ENCODE measurements at places on chromosomes 12 and 14.
A peak's percentile ranks its signal among the peaks of the same experiment; 100 is the strongest.

DNA sequence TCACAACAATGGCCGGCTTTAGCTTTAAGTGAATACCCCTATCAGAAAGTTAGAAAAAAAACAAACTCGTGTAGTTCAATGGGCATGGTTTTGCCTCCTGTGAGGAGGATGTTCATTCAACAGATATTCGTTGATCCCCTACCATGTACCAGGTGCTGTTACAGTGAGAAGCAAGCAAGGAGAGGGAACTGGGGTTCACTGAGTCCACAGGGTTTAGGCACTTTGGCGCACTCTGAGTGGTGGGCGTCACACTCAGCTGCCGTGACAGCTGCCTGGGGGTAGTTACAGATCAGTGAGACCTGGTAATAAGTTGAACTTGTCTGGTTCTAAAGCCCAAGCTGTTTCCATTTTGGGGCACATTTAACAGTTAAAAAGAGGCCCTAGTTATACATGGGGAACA, 74.2 kb downstream of the PAPOLA start:
- no peak for DNase-seq

GRCh38 chr12:71662849-71663560, 643 bp downstream of the ZFC3H1 start:
- DNase-seq, result peak; percentile 75

- DNase-seq, result no peak
These were observed 44.7 kb downstream of the TCHP start for GRCh38 chr12:109944561-109945359.

- no peak for DNase-seq
These were observed 1134.4 kb downstream of the GALC start for GRCh38 chr14:86858591-86858990.

GRCh38 chr12:52909331-52909730, 4.5 kb upstream of the KRT8 start:
- no peak for DNase-seq

- no peak for DNase-seq
These were observed 60.3 kb downstream of the AVPR1A start for GRCh38 chr12:63090716-63091115.

- no peak for DNase-seq
These were observed 36.2 kb downstream of the TMEM120B start for GRCh38 chr12:121748571-121749265.

- DNase-seq, result no peak
These were observed 292.3 kb downstream of the AACS start for GRCh38 chr12:125357561-125357960.

- DNase-seq, result peak; percentile 9
These were observed 40.9 kb downstream of the TSHR start for GRCh38 chr14:80996049-80996901.

DNA sequence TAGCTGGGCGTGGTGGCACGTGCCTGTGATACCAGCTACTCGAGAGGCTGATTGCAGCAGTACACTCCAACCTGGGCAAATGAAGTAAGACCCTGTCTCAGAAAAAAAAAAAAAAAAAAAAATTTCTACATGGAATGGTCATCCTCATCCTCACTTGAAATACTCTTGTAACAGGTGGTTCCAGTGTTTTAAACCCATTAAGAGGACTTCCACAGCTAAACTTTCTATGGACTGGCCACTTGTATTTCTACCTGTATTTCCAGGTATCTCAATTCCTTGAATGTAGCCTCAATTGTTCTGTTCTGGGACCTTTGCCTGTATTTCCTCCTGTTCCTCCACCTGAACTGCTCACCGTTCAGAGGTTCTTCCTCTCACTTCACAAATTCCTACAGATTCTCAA, 11.8 kb upstream of the PHLDA1 start:
- no peak for DNase-seq

GRCh38 chr14:22850944-22851764, 14.8 kb downstream of the MMP14 start:
- no peak for DNase-seq

- DNase-seq, result no peak
These were observed 86.2 kb upstream of the RESF1 start for GRCh38 chr12:31872831-31873604.

- DNase-seq, result no peak
These were observed 50.4 kb downstream of the ATG14 start for GRCh38 chr14:55361190-55361589.

DNA sequence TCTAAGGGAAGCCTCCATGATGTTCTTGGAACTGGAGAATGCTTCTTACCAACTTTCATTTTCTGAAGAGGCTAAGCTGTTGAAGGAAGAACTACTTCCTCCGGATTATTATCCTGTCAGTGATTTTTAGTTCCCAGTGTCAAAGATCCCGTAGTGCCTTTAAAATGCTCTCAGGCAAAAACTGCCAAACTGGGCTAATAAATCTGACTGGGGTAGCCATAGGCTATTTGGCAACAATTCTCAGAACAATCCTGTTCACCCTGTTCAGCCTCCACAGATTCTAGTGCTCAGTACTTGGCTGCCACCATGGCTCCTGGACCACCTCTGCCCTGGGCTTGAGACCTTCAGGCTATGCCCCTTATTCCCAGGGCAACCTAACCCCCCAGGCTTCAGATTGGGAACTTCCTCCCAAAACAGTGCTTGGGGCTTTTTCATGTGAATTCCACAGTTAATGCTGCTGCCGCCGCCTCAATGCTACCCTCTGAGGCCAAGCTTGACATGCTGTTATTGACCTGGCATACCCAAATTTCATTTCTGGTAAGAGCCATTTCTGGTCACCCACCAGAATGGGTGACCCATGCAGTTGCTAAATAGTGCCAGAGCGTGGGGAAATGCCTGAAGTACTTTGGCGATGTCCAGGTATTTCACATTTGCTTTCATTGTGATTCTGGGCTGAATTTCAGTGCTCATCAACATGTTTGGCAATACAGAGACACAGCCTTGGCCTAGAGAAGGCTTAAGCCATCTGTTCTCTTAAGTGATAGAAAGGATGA, 110.0 kb upstream of the ARHGAP5 start:
- DNase-seq, result no peak

DNA sequence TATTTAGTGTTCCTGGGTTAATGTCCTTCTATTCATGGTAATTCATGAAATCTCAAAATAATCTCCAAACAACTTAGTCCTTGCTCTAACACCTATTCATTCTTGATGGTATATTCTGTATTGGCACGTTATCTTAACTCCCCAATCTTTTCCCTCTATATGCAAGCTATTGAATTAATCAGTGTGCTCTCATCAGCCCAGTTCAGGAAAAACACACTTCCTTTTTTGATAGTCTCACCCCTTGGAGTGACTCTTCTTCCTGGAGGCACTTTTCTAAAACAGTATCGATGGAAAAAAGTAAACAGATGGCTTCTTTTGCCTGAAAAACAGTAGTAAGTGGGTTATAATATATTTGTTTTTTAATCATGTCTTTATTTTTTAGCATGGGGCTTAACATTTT, 28.6 kb downstream of the TULP3 start:
- no peak for DNase-seq

DNA sequence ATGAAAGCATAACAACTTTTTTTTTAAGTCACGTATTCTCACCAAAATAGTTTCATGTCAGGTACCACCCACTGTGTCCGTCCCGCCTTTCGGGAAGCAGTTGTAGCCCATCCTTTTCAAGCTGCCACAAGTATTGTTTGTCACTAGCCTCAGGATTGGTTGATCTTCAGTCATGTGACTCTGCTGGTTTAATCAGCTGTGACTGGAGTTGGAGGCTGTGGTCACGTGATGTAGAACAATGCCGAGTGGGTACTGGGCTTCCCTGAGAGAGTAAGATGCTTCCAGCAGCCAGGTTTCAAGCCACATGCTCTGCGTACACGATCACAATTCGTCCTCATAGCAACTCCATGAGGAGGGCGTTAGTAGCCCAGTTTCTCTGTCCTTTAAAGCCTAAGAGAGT, 83.0 kb upstream of the WSCD2 start:
- no peak for DNase-seq

DNA sequence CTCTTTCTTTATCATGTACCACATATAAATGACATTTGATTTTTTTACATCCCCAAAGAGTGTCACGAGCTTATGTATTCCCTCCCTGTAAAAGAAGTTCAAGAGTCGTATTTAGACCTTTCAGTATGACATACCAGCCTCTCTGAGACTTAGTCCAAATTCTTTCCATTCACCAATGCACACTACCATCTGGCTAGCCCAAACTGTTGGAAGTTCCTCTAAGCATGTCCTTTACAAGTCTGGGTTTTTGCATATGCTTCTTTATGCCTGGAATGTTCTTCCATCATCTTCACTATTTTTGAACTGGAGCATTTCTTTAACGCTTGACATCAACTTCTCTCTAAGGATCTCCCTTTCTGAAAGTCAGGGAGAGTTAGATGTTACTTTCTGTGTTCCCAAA, 68.5 kb upstream of the RGS6 start:
- DNase-seq, result no peak

DNA sequence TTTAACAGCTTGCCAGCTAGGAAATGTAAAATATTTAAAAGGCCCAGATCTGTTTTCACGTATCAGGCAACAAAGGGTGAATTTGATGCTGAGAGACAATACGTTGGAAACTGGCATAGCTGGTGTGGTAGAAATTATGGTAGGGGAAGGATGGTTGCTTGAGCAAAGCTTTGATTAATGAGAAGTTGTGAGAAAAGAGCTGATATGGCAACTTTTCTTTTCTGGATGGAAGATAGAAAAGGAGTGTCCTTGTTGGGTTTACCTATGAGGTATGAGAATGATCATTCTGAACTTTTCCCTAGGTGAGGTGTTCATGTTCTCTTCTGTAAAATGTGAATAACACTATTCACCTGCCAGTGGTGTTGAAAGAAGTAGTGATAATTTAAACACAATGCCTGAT, 34.2 kb downstream of the ZNF641 start:
- no peak for DNase-seq

DNA sequence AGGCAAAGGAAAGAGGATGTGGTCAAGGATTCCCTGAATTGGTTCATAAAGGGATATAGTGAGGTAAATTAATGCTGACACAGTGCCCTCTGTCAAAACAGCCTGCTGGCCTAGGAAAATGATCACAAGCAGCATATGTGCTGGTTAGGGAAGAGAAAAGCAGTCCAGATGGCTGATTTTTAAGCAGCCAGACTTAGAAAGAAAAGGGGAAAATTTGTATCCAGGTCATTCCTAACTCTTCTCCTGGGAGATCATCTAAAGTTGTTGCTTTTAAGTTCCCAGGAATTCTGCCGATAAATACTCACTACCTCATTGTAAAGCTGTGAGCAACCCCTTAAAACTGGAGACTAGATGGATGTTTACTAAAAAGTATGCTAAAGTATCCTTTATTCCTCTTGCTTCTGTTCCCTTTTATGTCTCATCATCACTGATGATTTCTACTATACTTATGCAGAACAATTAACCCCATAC, 46.4 kb upstream of the CNOT2 start:
- no peak for DNase-seq

DNA sequence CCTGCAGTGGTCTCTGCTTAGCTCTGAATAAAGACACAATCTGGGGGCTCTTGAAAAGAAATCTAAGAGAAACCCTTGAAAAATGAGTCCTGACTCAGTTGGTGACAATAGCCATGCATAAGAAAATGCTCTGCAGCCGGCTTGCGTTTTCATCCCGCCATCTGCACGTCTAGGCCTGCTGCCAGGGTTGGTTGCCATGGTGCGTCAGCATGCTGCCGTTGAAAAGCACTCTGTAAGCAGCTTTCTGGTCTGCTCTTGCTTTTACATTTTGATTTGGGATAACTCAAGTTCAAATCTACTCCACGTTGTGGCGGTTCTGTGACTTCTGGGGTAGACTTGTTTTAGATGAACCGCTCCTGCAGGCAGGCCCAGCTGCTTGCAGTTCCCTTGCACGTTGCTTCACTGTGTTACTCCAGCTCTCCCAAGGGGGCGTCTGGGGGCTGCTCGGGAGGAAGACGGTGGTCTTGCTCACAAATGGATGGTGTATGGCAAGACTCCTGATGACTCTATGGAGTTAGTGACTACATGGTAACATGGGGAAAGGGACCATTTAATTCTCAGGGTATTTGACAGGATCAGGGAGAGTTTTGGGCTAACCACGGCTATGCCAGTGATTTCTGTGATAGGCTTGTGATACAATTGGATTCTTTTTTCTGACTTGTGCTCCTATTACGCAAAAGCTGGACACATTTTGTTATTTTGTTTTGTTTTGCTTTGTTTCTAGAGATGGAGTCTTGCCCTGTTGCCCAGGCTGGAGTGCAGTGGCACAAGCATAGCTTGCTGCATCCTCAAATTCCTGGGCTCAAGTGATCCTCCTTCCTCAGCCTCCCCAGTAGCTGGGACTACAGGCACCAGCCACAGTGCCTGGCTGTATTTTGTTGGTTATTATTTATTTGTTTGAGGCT, 15.8 kb downstream of the WNT5B start:
- no peak for DNase-seq

GRCh38 chr14:89022274-89022673, 197.8 kb downstream of the TTC8 start:
- DNase-seq, result no peak

- DNase-seq, result no peak
These were observed 52.7 kb downstream of the PLBD1 start for GRCh38 chr12:14514946-14515345.

- no peak for DNase-seq
These were observed 1.8 kb downstream of the GPR162 start for GRCh38 chr12:6823182-6824084.

DNA sequence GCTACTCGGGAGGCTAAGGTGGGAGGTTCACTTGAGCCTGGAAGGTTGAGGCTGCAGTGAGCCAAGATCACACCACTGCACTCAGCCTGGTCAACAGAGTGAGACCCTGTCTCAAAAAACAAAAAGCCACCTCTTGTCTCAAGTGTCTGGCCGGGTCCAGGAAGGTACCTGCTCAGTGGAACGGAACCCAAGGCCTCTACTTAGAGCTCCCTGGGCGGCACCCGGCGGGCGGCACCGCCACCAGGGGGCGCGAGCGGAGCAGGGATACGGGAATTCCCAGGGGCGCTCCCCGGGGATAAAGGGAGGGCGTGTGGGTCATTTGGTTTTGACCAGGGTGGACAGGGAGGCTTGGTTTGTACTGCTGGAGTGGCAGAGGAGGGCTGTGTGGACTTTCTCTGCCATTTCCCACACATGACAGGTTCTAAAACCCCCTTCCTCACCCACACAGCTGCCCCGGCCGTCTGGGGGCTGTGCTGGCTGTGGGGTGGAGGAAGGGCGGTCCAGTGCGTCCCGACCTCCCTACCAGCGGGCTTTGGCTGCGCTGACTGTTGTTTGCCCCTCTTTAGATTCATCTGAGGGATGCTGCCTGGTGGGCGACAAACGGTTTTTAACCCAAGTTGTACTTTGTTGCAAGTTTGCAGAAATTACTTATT, 91.4 kb downstream of the SETD3 start:
- DNase-seq, result no peak

DNA sequence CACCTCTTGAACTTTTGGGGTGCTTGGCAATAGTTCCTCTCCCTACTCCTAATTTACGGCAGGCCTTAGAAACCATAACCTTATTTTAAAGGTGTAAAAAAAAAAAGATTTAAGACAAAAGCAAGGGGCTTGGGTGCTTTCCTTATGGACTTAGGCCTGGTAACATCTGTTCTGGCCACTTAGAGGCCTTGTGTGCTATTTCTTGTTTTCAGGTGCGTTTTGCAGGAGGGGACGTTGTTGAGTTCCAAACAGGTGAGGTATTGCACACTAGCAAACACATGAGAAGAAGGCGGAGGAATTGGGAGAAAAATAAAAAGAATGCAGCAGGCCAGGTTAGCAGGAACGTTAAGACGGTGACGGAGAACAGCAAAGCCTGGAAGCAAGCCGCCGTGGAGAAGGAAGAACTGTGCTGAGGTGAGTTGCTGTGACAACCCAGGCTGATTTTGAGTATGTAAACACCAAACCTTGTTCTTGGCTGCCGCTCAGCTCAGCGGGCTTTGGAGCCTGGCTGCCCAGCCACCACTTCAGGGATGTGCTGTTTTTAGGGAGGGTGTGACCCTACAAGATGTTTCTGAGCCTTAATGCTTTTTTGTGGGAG, 17.3 kb downstream of the EMG1 start:
- DNase-seq, result no peak
